ENCODE measurements at places on chromosomes 12 and 14. TPM values are rescaled to one million over a fixed set of nuclear protein-coding genes. Genes with fewer than 3 reads are reported as not detected.

- H3K4me3 ChIP-seq, result no peak overlapping the region
- no peaks in the 10 kb centered on the region for H3K4me1 ChIP-seq
- H3K27me3 ChIP-seq, result peaks cover 3% of the 10 kb centered on the region
- no peak for DNase-seq
- no peak overlapping the region for H3K27ac ChIP-seq
These were observed 442.5 kb upstream of the PDE3A start for GRCh38 chr12:19925841-19926240.

DNA sequence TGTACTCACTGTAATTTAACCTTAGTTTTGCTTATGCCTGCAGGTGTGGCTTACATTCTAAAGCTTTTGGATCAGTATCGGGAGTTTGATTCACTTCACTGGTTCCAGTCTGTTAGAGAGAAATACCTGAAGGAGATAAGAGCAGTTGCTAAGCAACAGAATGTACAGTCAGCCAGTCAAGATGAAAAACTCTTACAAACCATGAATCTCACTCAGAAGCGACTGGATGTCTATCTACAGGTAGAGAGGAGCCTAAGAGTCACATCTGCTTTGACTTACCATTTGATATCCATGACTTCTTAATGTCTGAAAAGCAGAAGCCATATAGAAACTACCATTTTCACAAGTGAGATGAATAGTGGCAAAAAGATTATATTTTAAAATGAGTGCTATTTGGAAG lies 56.5 kb downstream of the WASHC4 start:
- peaks cover 21% of the 10 kb centered on the region for H3K36me3 ChIP-seq
- no peak overlapping the region for H3K27ac ChIP-seq
- no peaks in the 10 kb centered on the region for H3K27me3 ChIP-seq

Gene AHSA1
- polyA plus RNA-seq, result 103 TPM

- no peaks in the 10 kb centered on the region for H3K4me1 ChIP-seq
- H3K27me3 ChIP-seq, result no peaks in the 10 kb centered on the region
- peaks cover 19% of the 10 kb centered on the region for H3K36me3 ChIP-seq
- no peak overlapping the region for H3K4me3 ChIP-seq
- DNase-seq, result no peak
These were observed 122.5 kb downstream of the KTN1 start for GRCh38 chr14:55702511-55702910.

Measured in immature natural killer cell (primary cell).